Cortex of kidney (tissue), 1 donor: ENCODE measurements at places on chromosomes 11 and 22.

DNA sequence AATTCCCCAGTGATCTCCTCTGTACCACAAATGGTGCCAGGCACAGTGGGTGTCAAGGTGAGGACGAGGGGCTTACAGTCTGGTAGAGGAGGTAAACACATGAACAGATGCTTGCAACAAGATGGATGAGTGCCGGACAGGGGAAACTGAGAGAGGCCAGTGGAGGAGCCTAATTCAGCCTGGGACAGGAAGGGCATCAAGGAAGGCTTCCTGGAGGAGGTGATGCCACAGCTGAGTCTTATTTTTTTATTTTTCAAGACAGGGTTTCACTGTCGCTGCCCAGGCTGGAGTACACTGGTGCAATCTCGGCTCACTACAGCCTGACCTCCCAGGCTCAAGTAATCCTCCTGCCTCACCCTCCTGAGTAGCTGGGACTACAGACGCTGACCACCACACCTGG is 18.8 kb upstream of the NEFH start:
- DNase-seq: no peak

DNA sequence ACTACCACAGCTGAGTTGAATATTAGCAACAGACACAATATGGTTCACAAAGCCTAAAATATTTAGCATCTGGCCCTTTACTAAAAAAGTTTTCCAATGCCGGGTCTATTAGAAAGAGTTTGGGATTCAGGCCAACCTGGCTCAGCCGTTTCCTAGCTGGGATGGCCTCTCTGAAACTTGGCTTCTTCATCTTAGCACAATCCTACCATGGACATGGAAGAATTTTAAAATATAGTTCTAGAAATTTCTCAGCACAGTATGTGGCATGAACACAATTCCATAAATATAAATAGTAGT is 103.8 kb downstream of the RRAS2 start:
- no peak for DNase-seq

DNA sequence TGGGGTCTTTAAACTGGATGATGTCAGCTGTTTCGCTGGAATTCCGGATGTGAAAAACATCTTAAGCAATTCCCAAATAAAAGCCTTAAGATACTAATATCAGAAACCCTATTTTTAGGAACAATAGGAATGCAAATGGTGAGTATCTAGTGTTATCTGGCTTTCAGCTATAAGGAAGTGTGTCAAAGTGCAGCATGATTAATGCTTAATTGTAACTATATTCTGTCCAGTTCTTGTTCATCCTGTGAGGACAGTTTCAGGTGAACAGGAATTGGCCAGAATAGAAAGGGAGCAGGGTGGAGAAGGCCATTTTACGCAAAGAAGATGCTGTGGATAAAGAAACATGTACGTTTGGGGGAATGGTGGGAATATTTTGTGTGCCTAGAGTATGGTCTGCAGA is 108.2 kb downstream of the RASSF10 start:
- no peak for DNase-seq

- DNase-seq: no peak
These were observed 12.4 kb downstream of the TTC38 start for GRCh38 chr22:46280063-46280817.

DNA sequence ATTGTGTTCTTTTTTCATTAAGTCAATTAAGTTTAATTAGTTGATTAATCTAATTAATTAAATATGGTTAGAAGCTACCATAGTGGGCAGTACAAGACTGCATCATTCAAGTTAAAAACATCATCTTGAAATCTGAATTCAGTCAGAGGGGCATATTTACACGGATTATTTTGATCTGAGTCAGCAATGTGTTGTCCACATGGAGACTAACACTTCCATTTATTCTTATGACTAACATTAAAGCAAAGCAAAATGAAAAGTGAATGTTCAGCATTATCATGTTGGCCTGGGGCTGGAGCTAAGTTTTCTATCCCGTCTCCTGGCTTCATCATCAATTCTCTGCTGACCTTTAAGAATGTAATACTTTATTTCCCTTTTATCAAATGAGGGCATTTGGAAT is 17.3 kb downstream of the FLI1 start:
- no peak for DNase-seq
